Central memory CD4-positive, alpha-beta T cell (primary cell): ENCODE measurements at places on chromosomes 11 and 22.

GRCh38 chr11:85712953-85713352 lies 27.0 kb upstream of the CCDC89 start:
- DNase-seq: no peak

DNA sequence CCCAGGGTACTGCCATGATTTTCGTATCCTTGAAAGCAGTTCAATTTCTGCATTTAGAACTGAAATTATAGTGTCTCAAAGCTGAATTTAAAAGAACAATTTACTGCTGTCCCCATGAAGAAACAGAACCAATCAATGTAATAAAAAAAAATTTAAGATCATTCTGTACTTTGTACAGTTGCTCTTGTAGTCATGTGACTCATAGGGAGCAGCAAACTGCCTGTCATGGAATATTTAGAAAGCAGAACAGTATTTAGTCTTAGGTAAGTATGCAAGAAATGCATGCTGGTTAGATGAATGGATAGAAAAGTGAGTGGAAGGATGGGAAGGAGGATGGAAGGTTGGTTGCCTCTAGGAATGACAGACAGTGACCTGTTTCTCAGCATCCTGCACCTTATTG lies 450.9 kb downstream of the RAB38 start:
- no peak for DNase-seq

DNA sequence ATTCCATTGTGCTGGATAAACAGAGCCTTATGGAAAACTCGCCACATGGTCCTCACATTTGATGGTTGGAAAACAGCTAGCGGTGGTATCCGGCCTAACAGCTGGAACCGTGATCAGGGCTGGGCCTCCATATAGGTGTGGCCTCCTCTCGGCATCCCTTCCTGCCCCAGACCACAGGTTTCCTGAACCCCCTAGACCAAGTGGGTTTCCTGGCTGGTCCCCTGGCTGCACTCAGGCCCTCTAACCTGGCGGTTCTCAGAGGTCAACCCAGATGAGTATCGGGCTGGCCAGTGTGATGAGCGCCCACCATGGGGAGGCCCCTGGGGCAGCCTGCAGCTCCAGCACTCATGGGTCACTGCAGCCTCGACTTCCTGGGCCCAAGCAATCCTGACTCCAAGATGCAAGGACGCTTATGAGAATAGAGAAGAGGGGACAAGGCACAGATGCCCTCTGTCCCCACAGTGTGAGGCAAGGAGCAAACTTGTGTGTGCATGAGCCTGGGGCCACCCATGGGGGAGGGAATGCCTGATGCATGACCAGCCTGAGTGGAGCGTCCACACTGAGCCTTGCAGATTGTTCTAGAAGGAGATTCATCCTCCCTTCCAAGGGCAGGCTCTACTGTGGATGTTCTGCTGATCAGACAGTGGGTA lies 53.4 kb upstream of the WNT7B start:
- no peak for DNase-seq

- no peak for DNase-seq
Observed at GRCh38 chr11:34809191-34810106, 106.7 kb downstream of the APIP start.

DNA sequence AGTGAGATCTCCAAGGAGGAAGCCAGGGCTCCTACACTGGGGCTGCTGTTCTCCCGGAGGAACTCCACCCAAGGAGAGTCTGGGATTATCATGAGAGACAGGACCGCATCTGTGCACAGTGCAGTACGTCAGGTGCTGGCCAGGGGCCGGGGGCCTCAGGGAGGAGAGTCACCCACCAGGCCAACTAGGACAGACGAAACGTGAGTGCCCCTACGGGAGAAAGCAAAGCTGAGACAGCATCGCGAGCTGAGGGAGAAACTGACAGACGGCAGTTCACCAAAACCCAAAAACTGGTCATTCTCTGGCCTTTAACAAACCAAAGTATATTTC lies 273.4 kb downstream of the BRD1 start:
- DNase-seq: no peak

GRCh38 chr11:92278791-92279433 lies 54.3 kb downstream of the FAT3 start:
- no peak for DNase-seq

GRCh38 chr11:36356201-36356600 lies 60.1 kb downstream of the PRR5L start:
- DNase-seq: no peak

- DNase-seq: no peak
Observed at GRCh38 chr22:43476341-43476740, 64.5 kb downstream of the MPPED1 start.
